ENCODE measurements at places on chromosomes 12 and 14. TPM values are rescaled to one million over a fixed set of nuclear protein-coding genes. Genes with fewer than 3 reads are reported as not detected.

The INHBC gene
- polyA plus RNA-seq: not detected

The B4GALNT3 gene
- polyA plus RNA-seq: 74.2 TPM

GRCh38 chr12:110560048-110560447 is 23.1 kb downstream of the PPTC7 start:
- H3K27ac ChIP-seq: no peak overlapping the region
- DNase-seq: no peak
- H3K36me3 ChIP-seq: no peaks in the 10 kb centered on the region
- H3K4me1 ChIP-seq: peaks cover 78% of the 10 kb centered on the region
- H3K27me3 ChIP-seq: no peaks in the 10 kb centered on the region

DNA sequence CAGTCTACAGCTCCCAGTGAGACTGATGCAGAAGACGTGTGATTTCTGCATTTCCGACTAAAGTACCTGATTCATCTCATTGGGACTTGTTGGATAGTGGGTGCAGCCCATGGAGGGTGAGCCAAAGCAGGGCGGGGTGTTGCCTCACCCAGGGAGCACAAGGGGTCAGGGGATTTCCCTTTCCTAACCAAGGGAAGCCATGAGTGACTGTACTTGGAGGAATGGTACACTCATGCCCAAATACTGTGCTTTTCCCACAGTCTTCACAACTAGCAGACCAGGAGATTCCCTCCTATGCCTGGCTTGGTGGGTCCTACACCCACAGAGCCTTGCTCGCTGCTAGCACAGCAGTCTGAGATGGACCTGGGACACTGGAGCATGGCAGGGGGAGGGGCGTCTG is 21.0 kb upstream of the ABCC9 start:
- no peaks in the 10 kb centered on the region for H3K27me3 ChIP-seq
- H3K4me3 ChIP-seq: no peak overlapping the region
- H3K27ac ChIP-seq: no peak overlapping the region

The KICS2 gene
- polyA plus RNA-seq: 4.8 TPM

DNA sequence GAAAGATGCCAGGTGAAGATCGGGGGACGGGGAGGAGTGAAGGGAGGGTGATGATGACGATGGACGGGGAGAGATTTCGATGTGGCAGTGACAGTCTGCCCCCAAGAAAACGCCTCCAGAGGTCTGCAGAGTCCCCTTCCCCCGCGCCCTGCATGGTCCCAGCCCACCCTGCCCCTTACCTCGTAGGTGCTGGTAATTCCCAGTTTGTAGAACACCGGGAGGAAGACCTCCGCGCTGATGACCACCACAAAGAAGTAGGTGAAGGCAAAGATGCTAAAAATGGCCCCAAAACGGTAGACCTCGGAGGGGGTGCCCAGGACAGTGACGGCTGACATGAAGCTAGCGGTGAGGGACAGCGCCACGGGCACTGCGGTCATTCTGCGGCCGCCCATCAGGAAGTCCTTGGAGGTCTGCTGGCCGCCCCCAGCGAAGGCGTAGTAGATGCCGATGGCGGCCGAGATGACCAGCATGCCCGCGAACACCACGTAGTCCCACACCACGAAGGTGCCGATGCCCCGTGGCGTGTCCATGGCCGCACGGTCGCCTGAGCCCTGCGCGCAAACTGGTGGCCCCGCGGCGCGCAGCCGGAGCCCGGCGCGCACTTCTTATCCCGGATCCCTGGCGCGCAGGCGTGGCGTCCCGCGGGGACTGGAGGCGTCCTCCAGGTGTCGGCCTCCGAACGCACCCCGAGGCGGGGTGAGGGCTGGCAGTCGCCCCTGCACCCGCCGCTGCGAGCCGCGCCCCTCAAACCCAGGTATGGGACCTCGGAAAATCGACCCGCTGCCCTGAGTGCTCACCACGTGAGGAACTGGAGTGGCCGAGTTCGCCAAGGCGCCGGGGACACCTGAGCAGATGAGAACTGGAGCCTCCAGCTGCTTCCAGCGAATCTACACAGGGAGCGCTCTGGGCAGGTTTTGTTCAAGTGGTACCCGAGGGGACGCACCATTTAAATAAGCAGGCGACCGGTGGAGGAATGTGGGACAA is at the start of gene SLC5A8:
SLC5A8 (minus strand) TSS at position 920 of the 984 bp plus-strand sequence; CDS start at position 530, 390 bp downstream.
- no peak within 1 kb of the TSS for H3K27ac ChIP-seq
- no peaks in the 10 kb centered on the region for H3K36me3 ChIP-seq
- no peaks in the 10 kb centered on the region for H3K4me1 ChIP-seq

The EGLN3 gene
- 58.9 TPM for polyA plus RNA-seq

DNA sequence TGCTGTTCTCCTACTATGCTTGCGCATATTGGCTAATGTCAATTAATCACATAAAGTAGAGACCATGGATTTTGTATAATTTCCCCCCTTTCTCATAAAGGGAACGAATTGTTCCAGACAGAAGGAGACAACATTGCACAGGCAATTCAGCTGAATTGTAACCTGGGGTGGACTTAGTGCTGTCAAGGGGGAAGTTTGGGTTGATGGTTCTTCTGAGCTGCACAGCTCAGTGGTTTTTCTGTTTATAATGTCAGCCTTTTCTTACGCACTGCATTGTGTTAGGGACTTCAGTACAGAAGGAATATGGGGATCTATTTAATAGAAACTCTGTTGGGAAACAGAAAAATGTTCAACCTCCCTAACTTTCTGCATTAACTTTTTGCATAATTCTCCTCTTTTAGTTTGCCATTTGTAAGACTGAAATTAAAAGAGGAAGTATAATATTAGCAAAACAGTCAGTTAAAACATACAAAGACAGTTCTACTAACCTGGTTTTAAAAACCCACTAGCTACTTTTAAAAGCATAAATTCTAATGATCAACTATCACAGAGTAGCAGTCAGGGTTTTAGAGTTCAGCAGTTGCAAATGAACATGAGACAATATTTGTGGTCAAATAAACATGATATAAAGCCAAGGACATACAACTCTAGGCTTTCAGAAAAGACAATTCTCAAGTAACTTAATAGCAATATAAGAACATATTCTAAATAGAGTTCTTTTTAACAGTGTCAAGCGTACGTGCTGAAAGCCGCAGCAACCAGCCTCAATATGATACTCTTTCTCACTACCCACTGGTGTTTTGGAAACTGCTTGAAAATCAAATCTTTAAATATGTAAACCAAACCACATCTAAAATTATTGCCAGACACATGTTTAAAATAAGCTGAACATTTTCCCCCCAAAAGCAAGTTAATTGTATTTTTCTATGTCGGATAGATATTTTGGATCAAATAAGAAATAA is 393.0 kb downstream of the FSCB start:
- DNase-seq: no peak
- H3K36me3 ChIP-seq: no peaks in the 10 kb centered on the region
- H3K27me3 ChIP-seq: no peaks in the 10 kb centered on the region
- no peak overlapping the region for H3K27ac ChIP-seq

The LRRC10 gene
- 0.01 TPM for polyA plus RNA-seq

- H3K4me1 ChIP-seq: no peaks in the 10 kb centered on the region
- peak overlapping the region; percentile 53 for H3K27ac ChIP-seq
- no peaks in the 10 kb centered on the region for H3K27me3 ChIP-seq
- DNase-seq: no peak
Measured at GRCh38 chr14:32129124-32129523, 52.0 kb downstream of the ARHGAP5 start.

The LYZ gene
- 108 TPM for polyA plus RNA-seq

The DTX1 gene
- polyA plus RNA-seq: 15.8 TPM

DNA sequence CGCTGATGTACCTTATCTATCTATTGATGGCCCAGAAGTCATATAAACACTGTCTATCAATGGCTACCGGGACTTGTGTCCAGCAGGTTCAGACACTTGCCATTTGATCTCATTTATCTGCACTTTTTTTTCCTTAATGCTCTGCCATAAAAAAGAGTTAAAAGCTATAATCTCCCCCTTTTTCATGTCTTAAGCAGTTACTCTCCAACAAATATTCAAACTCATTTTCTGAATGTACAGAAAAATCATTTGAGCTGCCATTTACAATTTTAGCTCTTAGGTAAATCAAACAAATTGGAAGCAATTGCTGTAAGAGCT is 101.4 kb downstream of the SLC8A3 start:
- H3K27me3 ChIP-seq: peaks cover 5% of the 10 kb centered on the region
- H3K27ac ChIP-seq: no peak overlapping the region
- no peaks in the 10 kb centered on the region for H3K4me1 ChIP-seq
- no peaks in the 10 kb centered on the region for H3K36me3 ChIP-seq
- H3K4me3 ChIP-seq: no peak overlapping the region

The LRP6 gene
- 7.2 TPM for polyA plus RNA-seq

DNA sequence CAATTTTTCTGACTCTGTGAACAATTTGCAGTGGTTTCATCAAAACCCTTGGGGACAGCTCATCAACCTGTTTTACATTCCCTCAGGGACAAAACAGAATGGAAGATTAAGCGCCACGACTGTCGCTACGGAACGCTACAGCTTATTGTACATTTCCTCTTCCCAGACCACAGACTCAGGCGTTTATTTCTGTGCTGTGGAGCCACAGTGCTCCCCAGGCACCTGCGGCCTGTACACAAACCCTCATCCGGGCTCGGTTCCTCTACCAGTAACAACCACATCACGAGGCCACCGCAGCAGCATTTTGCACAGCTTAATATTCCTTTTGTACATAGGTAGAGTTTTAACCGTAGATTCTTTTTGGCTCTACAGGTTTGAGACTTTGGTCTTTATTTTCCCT is 397.4 kb upstream of the OR4E1 start:
- no peaks in the 10 kb centered on the region for H3K36me3 ChIP-seq
- H3K27ac ChIP-seq: no peak overlapping the region
- H3K4me3 ChIP-seq: no peak overlapping the region
- no peaks in the 10 kb centered on the region for H3K27me3 ChIP-seq
- peaks cover 13% of the 10 kb centered on the region for H3K4me1 ChIP-seq

- no peak overlapping the region for H3K4me3 ChIP-seq
- peak overlapping the region; percentile 47 for H3K27ac ChIP-seq
Measured at GRCh38 chr12:2804393-2805142, 7.9 kb upstream of the ITFG2 start.

- H3K4me3 ChIP-seq: no peak overlapping the region
- H3K27me3 ChIP-seq: no peaks in the 10 kb centered on the region
- H3K4me1 ChIP-seq: no peaks in the 10 kb centered on the region
- DNase-seq: no peak
- no peaks in the 10 kb centered on the region for H3K36me3 ChIP-seq
Measured at GRCh38 chr12:90126125-90126524, 417.5 kb upstream of the ATP2B1 start.

DNA sequence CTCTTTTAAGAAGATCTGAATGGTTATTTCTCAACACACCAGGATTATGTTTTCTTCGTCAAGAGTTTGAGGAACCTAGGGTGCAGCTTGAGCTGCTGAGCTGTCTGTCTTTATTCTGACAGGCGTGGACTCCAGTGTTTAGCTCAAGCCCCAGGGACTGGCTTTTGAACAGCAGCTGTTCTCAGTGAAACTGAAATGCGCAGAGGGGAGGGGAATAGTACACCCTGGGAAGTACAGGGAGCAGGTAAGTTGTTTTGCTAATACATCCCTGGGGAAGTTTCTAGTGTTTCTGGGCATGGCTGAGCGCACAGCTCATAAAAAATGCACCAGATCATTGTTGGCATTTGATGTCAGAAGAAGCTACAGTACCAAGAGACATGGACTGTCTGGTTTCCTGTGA is 659.8 kb downstream of the DIO2 start:
- H3K27me3 ChIP-seq: no peaks in the 10 kb centered on the region
- no peak for DNase-seq
- H3K27ac ChIP-seq: no peak overlapping the region
- no peaks in the 10 kb centered on the region for H3K36me3 ChIP-seq
- H3K4me1 ChIP-seq: no peaks in the 10 kb centered on the region

The FKBP3 gene
- polyA plus RNA-seq: 113 TPM

DNA sequence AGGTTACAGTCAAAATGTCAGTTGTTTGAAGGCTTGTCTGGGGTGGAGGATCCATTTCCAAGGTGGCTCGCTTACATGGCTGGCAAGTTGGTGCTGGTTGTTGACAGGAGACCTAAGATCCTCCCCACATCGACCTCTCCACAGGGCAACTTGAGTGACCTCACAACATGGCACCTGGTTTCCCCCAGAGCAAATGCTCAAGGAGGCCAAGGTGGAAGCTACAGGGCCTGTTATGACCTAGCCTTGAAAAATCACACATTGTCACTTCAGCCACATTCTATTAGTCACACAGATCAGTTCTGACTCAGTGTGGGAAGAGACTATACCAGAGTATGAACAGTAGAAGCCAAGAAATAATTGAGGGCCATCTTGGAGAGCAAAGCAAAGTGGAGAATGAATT is 11.3 kb upstream of the GNG2 start:
- no peaks in the 10 kb centered on the region for H3K27me3 ChIP-seq
- H3K4me3 ChIP-seq: no peak overlapping the region
- no peaks in the 10 kb centered on the region for H3K4me1 ChIP-seq
- H3K36me3 ChIP-seq: no peaks in the 10 kb centered on the region
- no peak overlapping the region for H3K27ac ChIP-seq

GRCh38 chr12:121811434-121812319 is 7.9 kb downstream of the SETD1B start:
- H3K4me3 ChIP-seq: peak overlapping the region; percentile 56
- peaks cover 44% of the 10 kb centered on the region for H3K4me1 ChIP-seq
- peak; percentile 87 for DNase-seq
- peak overlapping the region; percentile 82 for H3K27ac ChIP-seq
- H3K36me3 ChIP-seq: peaks cover 54% of the 10 kb centered on the region

GRCh38 chr14:99671235-99672224 is 12.6 kb upstream of the CYP46A1 start:
- no peaks in the 10 kb centered on the region for H3K4me1 ChIP-seq
- H3K36me3 ChIP-seq: no peaks in the 10 kb centered on the region

The STYK1 gene
- 9.0 TPM for polyA plus RNA-seq

The KIF26A gene
- polyA plus RNA-seq: 1.4 TPM

DNA sequence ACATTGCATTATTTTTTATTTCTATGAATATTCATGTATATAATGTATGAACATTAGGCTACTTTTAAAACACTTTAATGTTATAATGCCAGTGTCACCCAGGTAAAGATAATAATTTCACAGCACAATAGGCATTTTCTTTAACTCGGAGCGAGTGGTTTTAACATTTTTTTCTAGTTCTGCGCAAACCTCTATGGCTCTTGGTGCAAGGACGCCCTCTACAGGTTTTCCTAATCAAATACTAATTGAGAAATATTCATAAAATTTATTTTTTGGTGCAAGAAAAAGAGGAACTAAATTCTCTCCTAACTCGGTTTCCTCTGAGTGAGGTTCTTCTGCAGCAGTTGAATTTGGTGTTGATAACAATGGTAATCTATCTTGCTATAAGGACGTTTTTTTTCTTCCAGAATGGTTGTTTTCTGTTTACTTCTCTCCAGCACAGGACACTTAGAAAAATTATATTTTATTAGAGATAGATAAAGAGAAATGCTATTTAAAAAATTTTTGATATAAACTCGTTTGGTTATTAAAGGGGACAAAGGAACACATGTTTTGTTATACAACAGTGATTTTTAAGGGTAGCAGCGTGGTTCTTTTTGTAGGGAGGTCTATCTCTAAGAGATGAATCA is 2.4 kb upstream of the WIF1 start:
- H3K4me1 ChIP-seq: no peaks in the 10 kb centered on the region
- no peaks in the 10 kb centered on the region for H3K36me3 ChIP-seq
- peaks cover 59% of the 10 kb centered on the region for H3K27me3 ChIP-seq
- DNase-seq: no peak
- no peak overlapping the region for H3K27ac ChIP-seq

The LRRK2 gene
- 0.92 TPM for polyA plus RNA-seq

Data from sigmoid colon (tissue), 7 donors.